ENCODE measurements at places on chromosomes 5 and 9. TPM values are rescaled to one million over a fixed set of nuclear protein-coding genes. Genes with fewer than 3 reads are reported as not detected.

The MAMDC2 gene
- 0.52 TPM for total RNA-seq

The LEAP2 gene
- 0.34 TPM for total RNA-seq

The AFAP1L1 gene
- total RNA-seq, result 1.9 TPM

The SLC6A7 gene
- total RNA-seq, result not detected

The ADRB2 gene
- total RNA-seq, result 0.32 TPM

The TAF1L gene
- under 0.01 TPM for total RNA-seq

The PCDHA1 gene
- under 0.01 TPM for total RNA-seq

The FCN2 gene
- total RNA-seq, result not detected

The GRXCR2 gene
- not detected for total RNA-seq

The NMUR2 gene
- total RNA-seq, result not detected

The KCNT1 gene
- not detected for total RNA-seq

The PPP2R2B gene
- total RNA-seq, result under 0.01 TPM

The PCDHGA1 gene
- total RNA-seq, result 1.3 TPM

The PCAT7 gene
- total RNA-seq, result not detected

The GTF2H2 gene
- 13.8 TPM for total RNA-seq

The SPATA31E1 gene
- not detected for total RNA-seq

The IL5 gene
- total RNA-seq, result not detected

The CAAP1 gene
- 10.4 TPM for total RNA-seq

The NSUN2 gene
- 32.2 TPM for total RNA-seq

The FOXD4L5 gene
- 0.09 TPM for total RNA-seq

The PCDHGA4 gene
- 4.7 TPM for total RNA-seq

The EIF4E1B gene
- not detected for total RNA-seq

The PFN3 gene
- not detected for total RNA-seq

The SLC34A1 gene
- not detected for total RNA-seq

The HAPLN1 gene
- 0.77 TPM for total RNA-seq

The MSMP gene
- total RNA-seq, result not detected

The OLFM1 gene
- total RNA-seq, result 1.1 TPM

The IFNK gene
- not detected for total RNA-seq

The TTC16 gene
- 0.16 TPM for total RNA-seq

The PDGFRB gene
- total RNA-seq, result 71.1 TPM

The WWC1 gene
- total RNA-seq, result 0.17 TPM

The GOLM1 gene
- total RNA-seq, result 50.9 TPM

The B4GALT7 gene
- 30.6 TPM for total RNA-seq

The KCNMB1 gene
- total RNA-seq, result not detected

The LCP2 gene
- not detected for total RNA-seq

The MLANA gene
- not detected for total RNA-seq

The PCDHB16 gene
- total RNA-seq, result 2.1 TPM

The CYSRT1 gene
- total RNA-seq, result 0.17 TPM

The STC2 gene
- 727 TPM for total RNA-seq
